ENCODE measurements at places on chromosomes 3 and 15.
A peak's percentile ranks its signal among the peaks of the same experiment; 100 is the strongest.

- DNase-seq: peak; percentile 43
Measured at GRCh38 chr3:73509816-73510215, 114.9 kb downstream of the PDZRN3 start.

DNA sequence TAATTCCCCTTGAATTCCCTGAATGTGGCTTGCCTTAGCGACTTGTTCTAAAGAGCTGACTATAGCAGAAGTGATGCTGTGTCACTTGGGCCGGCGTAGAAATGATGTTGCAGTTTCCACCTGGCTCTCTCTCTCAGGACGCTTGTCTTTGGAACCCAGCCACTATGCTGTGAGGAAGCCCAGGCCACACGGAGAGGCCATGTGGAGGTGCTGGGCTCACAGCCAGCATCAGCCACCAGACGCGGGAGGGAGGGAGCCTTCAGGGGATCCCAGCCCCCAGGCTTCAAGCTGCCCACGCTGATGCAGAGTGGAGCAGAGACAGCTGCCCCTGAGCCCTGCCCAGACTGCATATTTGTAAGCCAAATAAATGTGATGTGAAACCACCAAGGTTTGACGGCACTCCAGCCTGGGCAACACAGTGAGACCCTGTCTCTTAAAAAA is 18.6 kb downstream of the RNU5B-1 start:
- DNase-seq: no peak

DNA sequence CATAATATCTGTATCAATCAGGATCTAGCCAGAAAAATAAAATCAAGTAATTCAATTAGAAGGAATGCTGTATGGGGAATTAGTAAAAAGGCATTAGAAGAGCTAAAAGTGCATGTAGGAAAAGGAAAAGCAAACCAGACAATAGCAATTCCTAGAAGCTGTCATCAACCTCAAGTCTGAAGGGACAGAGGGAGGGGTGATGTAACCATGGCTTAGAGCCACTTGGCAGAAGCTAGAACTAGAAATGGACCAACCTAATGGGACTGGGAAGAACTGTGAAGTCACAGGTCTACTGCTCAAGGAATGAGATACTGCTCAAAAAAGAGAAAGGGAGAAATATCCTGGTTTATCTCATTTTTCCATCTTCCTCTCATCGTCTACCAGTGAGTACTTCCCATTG is 590.7 kb upstream of the SGO1 start:
- no peak for DNase-seq

DNA sequence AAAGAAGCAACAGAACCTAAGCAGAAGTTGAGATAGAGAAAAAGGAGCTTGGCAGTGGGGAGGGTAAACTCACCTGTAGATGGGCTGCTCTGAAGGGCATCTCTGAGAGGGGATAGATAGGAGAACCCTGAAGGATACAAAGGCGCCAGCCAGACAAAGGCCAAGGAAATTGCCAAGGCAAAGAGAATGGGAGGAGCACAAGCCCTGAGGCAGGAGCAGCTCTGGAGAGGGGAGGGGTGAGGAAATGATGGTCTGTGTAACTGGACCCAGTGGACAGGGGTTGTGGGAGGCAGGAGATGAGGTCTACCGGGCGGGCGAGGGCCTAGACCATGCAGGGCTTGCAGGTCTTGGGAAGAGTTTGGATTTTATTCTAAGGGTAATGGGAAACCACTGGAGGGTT is 2.3 kb upstream of the PDIA5 start:
- DNase-seq: no peak

DNA sequence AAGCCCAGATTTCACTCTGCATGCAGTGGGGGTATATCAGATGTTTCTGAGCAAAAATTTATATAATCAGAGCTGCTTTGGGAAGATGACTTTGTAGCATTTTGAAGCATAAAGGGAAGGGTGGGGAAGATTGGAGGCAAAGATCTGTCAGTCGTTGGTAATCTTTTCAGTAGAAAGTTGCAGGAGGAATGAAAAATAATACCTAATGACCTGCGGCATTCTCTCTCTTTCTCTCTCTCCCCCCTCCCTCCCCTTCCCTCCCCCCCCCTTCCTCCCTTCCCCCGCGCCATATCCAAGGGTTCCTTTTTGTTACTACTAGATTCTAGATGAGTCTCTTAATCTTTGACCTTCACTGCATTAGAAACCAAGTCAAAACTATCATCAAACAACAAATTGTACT is 1.5 kb upstream of the DMXL2 start:
- DNase-seq: no peak

GRCh38 chr3:111282024-111282423 is 210.4 kb downstream of the NECTIN3 start:
- DNase-seq: no peak

GRCh38 chr3:136995652-136996051 is 37.9 kb downstream of the IL20RB start:
- DNase-seq: no peak

- no peak for DNase-seq
Measured at GRCh38 chr3:58670506-58671135, 4.0 kb upstream of the FAM3D start.

GRCh38 chr3:149977386-149977785 is 6.7 kb upstream of the PFN2 start:
- DNase-seq: no peak

DNA sequence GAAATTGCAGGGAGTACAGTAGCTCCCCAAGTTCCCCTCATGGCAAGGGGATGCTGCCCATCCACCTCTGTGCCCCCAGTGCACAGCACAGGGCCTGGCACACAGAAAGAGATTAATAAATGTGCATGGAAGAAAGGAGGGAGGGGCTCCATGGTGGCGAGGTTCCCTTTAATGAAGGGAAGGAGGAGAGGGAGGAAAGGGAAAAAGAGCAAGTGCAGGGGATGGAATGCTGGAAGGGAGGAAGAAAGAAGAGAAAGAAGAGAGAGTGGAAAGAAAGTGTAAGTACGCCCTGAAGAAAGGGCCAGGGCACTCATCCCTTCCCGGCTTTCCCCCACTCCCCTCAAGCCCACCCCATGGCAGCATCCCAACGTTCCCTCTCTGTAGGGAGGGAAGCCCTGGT is 1.5 kb upstream of the VIPR1 start:
- DNase-seq: no peak

DNA sequence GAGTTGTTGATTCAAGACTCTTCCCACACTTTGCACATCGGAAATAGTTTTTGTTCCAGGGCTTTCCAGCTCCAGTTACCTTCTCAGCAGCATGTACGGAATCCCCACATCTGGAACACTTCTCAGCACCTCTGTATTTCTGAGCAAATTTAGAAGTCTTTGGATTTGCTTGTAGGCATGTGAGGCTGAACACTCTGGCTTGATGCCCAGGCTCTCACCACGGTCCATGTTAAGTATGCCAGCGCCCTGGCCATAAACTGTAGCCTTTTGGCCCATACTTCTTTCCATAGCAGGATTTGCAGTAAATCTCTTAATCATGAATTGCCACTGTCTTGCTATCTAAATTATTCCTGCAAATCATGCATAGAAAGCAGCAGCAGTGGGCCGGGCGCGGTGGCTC is 24.4 kb downstream of the ATP2C1 start:
- no peak for DNase-seq

GRCh38 chr3:50525987-50526386 is 22.6 kb upstream of the CACNA2D2 start:
- DNase-seq: no peak

DNA sequence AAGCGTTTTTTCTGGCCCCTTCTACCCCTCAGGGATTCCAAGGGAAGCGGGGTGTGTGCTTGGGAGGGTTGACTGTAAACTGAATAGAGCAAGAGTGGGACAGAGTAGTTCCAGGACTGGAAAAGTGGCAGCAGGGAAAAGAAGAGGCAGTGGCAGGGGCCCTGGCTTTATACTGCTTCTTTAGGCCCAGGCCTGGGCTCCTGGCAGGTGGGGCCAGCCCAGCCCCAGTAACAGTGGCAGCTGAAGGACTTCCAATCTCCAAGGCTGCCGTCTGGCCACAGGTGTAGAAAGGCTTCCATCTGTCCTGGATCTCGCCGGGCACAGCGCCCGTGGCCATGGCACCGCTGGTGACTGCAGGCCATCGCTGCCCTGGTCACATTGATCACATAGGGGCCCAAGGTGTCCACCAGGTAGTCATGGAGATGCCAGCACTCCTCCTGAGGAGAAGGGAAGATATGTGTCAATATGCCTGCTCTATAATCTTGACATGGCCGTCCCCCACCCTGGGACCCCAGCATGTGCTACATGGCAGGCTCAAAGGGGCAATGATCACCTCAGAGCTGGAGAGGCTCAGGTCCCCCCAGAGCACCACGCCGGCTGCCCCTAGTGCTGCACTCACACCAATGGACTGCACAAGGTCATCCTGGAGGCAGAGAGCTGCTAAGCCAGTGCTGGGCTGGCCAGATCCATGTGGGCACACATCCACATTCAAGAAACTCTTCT is 1.0 kb upstream of the IFRD2 start:
- no peak for DNase-seq

- DNase-seq: no peak
Measured at GRCh38 chr15:40330368-40330836, 6.9 kb downstream of the INAFM2 start.

GRCh38 chr3:27927882-27928281 is 205.8 kb upstream of the EOMES start:
- DNase-seq: no peak

DNA sequence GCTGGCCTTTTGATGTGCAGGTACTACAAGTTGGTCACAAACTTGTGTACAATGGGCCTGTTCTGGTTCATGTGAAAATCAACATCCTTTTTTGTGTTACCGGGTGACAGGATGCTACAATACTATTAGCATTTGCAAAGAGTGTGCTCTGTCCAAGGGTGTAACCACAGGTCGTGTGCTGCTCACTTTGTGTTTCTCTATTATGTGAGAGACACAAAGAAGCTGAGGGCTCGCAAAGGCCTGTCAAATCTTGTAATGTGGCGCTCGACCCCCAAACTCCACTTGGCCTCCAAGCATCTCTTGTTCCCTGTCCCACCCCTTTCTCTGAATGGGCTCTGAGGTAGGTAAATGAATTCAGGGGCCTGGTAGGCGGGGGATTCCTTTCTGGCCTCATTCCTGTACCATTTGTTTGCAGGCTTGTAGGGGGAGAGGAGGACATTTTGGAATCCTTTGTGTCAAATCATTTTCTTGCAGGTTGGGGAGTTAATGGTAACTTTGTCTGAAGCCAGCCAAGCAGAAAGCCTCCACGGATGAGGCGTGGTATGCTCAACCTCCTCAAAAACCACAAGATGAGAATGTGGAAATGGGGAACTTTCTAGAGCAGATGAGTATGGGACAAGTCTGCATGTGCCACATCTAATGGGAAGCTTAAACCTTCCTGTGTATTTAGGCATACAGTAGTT is 109.1 kb downstream of the OPA1 start:
- DNase-seq: no peak

DNA sequence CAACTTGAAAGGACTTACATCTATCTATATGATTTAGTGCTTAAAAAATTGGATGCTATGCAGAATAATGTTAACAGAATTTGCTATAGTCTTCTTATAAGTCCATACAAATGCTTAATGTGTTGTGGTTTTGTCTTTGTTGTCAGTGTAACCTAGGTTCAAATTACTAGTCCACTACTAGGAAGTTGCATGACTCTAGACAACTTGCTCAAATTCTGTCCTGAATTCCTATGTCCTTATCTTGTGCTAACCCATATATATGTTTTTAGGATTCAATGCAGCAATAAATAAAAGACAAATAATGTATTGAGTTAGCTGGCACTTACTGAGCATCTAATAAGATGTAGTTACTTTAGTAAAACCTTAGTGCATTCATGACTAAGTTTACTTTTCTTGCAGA is 276.5 kb upstream of the KCNMB2 start:
- no peak for DNase-seq
